ENCODE measurements at places on chromosomes 16 and 17.
A peak's percentile ranks its signal among the peaks of the same experiment; 100 is the strongest.

- DNase-seq = no peak
Observed at GRCh38 chr16:86773354-86773715, 195.0 kb downstream of the FOXL1 start.

DNA sequence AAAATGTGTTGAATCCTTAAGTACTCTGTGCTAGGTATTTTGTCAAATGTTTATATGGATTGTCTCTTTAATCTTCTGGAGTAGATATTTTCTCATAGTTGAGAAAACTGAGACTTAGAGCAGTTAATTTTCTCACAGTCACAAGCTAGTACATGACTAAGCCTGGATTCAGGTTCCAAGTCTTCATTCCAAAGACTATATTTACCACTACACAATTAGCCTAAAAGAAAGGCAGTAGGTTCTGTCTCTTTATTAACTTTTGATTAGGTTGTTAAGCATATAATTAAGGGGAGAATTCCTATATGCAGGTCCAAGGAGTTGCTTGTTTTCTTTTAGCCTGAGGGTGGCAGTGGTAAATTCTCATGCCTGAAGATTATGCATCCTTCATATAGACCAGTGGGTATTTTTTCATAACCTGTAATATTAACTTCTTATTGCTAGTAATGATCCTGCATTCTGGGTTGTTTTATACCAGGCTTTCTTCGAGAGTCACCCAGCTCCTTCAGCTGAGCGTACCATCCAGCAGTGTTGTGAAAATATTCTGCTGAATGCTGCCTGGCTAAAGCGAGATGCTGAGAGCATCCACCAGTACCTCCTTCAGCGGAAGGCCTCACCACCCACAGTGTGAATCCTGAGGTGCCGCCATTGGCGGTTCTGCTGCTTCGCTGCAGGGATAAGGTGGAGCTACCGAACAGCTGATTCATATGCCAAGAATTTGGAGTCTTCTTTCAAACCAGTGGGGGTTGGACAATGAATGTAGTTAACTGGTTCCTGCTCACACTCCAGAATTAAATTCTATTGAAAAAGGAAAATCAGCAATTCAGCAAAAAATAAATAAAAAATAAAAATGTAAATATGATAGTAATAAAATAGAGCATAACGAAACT, 28.2 kb upstream of the KPNB1 start:
- no peak for DNase-seq

DNA sequence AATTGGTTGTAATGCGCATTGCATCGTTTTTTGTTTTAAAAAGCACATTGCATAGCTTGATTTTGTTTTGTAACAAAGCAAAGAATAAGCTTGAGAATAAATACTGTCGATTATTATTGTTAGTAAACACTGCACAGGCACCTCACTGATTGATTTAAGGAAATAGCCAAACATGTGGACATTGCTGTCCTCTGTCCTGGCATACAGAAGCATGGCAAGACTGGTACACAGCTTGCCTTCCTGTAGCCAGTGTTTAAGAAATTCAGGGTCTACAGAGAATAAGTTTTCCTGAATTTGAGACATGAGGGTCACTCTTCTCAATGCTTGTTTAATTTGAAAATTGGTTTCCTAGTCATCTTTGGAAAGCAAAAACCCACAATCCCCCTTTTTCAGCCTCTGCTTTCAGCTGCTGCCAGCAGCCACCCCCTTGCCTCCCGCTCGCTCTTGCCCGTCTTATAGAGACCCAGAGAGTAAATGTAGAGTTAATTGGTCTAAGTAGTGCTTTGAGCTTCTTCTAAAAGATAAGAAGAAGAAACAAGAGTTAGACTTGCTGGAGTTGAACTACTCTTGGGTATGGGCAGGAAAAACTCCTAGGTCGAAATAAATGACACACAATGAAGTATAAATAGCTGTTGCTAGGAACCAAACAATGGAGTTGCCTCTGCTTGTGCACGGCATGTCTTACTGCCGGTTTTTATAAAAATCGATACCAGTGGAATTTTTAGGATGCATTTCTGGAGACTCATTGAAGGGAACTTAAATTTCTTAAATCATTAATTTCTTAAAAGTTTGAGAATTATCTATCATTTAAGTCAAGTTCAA, 116.6 kb downstream of the MRTFB start:
- peak; percentile 33 for DNase-seq

DNA sequence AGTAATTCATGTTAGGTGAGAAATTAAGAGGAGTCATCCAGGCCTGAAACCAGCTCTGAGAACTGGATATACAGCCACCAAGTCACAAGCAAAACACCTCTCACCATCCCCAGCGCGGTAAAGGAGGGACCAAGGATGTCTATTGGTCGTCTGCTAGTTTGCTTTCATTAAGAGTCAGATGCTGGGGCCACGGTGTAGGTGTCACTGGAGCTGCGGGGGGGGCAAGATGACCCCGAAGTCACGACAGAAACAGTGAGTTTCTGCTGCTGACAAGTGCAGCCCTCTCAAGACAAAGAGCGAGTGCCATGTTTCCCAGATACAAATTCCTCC, 790 bp downstream of the NCBP3 start:
- peak; percentile 42 for DNase-seq

DNA sequence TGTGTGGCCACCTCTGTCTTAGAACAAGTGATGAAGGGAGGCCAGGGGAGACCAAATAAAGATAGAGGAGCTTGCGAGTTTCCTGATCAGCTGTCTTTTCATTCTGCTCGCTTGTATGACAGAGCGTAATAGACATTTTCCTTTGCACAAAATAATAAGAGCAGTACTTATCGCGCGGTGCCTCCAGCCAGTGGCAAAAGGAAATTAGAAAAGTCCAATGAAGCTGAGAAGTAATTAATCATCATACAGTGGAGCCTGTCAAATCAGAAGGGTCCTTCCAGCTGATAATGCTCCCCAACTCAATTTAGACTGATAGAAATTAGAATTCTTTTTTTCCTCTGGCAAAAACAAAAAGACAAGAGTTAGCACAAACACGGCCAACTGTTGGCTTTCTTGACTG, 307.0 kb upstream of the IRX5 start:
- DNase-seq = no peak

- DNase-seq = no peak
Observed at GRCh38 chr17:61459939-61460718, 7.9 kb downstream of the TBX4 start.

DNA sequence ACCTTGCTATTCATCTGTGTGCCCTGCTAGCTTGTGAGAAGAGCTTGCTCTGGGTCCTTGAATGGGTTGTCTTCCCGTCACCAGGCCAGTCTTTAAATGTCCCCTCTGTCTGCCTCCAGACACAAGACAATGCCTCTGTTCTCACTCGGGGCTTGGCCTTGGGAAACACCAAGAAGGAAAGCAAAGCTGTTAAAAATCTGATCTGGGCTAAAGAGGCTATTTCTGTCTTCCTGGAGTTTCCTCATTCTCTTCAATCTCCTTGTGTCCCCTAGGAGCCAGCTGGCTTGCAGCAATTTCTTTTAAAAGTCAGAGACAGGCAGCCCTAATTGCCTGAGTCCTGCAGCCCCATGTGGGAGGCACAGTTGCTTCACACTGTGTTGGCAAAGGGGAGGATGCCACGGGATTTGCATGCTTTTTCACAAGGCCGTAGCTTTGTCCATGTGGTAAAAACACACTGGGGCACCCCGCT, 2.5 kb downstream of the DNAI2 start:
- no peak for DNase-seq

GRCh38 chr17:79220713-79221291, 146.2 kb downstream of the ENGASE start:
- no peak for DNase-seq

DNA sequence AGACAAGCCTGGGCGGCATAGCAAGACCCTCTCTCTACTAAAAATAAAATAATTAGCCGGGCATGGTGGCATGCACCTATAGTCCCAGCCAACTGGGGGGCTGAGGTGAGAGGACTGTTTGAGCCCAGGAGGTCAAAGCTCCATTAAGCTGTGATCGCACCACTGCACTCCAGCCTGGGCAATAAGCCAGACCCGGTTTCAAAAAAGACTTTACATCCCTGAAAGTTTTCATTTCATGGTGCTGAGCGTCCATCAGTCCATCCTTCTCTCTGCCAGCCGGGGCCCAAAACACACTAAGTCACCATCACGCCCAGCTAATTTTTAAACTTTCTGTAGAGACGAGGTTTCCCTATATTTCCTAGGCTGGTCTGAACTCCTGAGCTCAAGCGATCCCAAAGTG, 10.6 kb downstream of the RAB40B start:
- no peak for DNase-seq

DNA sequence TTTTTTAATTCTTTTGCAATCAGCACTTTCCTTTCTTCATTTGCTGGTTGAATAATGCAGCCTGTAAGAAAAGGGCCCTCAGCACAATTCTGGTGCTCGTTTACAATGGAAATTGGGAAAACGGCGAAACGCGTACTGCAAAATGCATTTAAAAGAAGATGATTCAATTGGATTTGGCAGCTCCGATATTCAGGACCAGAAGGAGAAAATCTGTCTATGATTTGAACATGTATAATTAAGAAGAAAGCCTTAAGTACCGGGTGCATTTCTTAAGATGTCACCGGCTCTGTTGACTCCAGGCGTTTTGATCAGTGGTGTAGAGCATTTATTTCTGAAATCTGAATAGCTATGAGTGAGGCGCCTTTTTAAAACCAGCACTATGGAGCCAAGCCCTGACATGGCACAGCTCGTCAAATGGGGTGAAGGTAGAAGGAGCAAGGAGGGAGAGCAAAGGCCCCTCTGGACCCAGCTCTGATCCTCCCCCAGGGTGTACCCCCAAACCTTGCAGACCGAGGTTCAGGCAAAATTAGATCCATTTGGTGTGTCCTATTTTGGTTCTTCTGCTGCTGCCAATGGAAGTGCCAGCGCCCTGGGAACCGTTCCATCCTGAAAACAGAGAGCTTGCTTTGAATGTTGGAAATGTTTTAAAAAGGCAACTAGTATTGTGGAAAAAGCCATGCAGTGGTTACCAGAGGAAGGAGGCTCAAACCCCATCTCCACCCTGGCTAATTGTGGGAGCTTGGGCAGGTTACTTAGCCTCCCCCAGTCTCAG, 161.4 kb upstream of the RPL38 start:
- DNase-seq = no peak

GRCh38 chr16:49603956-49604355, 230.4 kb downstream of the C16orf78 start:
- no peak for DNase-seq

GRCh38 chr16:52318302-52319009, 228.5 kb downstream of the TOX3 start:
- peak; percentile 93 for DNase-seq

GRCh38 chr16:49859125-49859811, 3.4 kb upstream of the ZNF423 start:
- DNase-seq = no peak

GRCh38 chr16:4989391-4990006, 31.4 kb downstream of the SEC14L5 start:
- DNase-seq = no peak

DNA sequence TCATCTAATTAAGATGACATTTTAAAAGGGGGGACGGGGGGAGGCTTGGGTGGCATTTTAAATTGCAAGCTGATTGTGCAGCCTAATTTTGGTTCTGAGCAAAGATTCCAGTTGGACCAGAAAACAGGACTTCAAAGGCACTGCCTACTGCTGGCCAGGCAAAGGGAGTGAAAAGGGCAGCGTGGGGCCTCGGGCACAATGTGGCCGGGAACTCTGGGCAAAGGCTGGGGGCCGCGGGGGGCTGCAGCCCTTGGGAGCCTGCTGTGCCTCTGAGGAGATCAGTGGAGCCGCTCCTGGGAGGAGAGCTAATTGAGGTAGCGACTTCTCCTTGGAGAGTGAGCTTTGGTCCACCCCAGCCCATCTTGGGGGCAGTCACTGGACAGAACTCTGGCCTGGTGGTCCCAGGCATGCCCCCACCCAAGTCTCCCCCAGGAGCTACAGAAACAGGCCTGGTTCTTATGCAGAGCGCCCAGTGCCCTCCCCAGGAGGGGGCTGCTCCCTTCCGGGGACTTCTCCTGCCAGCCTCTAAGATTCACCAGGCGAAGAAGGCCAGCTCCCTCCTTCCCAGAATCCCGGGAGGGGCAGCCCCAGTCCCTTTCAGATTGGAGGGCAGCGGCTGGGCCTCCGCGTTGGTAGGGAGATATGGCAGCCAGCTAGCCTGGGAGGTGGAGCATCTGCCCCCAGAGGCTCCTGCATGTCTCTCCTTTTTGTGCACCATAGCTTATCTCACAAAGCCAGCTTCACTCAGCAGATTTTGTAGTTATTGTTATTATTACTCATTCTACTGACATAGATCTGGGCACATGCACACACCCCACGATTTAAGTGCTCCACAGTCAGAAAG, 115.6 kb downstream of the GNAO1 start:
- no peak for DNase-seq

- no peak for DNase-seq
Observed at GRCh38 chr17:81870131-81870980, 781 bp downstream of the ARHGDIA start.

DNA sequence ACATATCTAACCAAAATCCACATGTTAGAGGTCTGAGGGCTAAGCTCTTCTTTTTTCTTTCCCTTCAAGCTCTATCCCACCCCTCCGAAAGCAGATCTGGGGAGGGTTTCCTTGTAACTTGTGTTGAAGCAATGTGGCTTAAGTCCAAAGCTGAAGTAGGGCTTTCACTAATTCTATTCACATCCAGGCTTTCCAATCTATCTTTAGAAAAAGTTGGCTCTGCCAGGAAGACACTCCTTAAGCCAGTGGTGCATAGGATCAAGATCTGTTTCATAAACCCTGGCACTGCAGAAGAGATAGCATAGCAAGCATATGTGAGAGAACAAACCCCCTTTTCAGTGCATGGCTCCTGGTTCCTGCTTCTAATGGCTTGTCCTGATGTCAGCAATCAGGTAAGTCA, 34.9 kb upstream of the DHX40 start:
- DNase-seq = no peak

DNA sequence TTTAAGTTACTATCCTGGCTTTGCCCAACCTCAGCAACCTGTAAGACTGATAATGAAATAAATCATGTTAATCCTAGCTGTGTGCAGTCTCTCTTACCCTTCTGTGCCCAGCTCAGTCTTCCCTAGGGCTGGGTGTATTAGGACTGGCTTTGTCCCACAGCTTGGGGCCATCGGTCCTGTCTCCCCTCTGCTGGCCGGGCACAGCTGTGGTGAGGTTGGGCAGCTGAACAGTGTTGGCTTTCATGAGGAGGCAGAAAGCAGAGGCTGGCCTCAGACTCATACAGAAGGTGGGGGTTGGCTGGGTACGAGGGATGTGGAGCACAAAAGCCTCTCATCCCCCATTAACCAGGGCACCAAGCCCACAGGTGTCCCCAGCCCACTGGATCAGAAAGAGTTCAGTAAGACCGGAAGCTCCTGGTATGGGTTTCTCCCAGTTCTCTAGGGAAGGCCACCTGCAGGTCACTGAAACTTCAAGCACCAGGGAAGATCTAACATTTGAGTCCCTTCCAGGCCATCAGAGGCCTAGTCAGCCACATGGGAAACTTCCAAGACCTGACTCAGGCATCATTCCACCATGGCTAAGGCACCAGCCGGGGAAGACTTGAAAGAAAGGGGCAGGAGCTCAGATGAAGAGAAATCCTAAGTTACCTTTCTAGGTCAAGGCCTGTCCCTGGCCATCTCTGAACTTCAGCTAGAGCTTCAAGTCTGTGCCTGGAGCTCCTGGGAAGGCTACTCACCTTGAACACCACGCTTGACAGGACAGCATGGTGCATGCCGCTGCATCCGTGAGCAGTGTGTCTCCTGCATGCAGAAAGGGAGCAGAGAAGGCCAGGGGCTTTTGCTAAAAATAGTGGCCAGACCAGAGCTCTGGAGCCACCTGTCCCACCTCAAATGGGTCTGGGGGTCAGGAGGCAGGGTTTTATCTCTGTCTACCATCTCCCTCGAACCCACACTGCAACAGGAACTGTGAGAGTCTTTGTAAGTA, 8.8 kb downstream of the CNP start:
- no peak for DNase-seq

Measured in NCI-H748 treated with DMSO at 0.1 percent for 48 hours (cell line).